ENCODE measurements at places on chromosomes 6 and 20.

GRCh38 chr20:37394543-37395409 lies 48.8 kb downstream of the SRC start:
- DNase-seq, result no peak

DNA sequence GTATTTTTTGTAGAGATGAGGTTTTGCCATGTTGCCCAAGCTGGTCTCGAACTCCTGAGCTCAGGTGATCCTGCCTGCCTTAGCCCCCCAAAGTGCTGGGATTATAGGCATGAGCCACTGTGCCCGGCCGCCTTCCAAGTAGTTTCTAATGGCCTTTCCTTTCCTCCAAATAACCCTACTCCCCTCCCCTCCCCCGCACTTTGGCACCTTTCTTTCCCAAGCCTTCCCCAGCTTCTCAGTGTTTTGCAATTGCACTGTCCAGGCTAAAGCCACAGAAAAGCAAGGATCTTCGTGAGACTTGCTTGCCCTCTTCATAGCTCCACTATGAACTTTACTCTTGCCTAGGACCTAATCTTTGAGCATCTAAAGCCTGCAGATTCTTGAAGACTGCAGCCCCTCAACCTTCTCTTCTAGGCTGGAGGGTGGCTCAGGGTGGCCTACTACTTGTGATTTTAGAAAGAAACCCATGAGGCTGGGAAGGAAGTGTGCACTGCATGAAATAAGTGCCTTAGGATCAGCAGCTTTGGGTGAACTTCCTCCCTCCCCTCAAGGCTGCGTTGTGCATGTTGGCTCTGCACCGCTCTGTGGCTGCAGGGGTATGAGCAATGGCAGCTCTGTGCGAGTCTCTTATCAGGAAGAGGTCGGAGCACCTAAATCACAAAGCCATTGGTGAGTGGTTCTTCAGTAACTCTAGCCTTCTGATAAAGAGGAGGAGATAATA lies 152.4 kb upstream of the SNX9 start:
- no peak for DNase-seq

DNA sequence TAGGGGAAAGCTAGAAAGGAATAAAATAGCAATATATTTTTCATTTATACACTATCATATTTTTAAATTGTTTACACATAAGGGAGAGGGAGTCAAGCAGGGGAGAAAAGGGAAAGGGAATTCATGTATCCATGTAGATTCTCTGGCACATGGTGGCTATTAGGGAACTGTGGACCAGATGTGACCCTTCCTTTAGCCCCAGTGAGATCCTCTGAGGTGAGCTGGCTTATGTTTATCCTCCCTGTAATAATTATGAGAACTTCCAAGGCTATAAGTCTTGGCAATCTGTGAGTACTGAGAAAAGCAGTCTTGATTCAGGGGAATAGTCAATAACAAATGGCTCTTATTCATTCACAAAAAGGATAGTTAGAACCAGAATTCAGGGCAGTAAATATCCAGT lies 42.6 kb downstream of the TSBP1 start:
- no peak for DNase-seq

DNA sequence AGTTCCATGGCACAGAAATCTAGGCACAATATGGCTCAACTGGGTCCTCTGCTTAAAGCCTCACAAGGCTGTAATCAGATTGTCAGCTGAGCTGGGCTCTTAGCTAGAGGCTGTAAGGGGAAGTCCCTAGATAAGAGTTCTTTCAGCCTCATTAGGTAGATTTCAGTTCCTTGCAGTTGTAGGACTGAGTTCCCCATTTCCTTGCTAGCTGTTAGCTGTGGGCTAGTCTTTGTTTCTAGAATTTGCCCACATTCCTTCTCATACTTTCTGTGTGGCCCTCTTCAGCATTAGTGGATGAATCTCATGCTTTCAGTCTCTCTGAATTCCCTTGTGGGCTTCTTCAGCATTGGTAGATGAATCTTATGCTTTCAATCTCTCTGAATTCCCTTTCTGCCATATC lies 71.0 kb upstream of the MRAP2 start:
- no peak for DNase-seq

DNA sequence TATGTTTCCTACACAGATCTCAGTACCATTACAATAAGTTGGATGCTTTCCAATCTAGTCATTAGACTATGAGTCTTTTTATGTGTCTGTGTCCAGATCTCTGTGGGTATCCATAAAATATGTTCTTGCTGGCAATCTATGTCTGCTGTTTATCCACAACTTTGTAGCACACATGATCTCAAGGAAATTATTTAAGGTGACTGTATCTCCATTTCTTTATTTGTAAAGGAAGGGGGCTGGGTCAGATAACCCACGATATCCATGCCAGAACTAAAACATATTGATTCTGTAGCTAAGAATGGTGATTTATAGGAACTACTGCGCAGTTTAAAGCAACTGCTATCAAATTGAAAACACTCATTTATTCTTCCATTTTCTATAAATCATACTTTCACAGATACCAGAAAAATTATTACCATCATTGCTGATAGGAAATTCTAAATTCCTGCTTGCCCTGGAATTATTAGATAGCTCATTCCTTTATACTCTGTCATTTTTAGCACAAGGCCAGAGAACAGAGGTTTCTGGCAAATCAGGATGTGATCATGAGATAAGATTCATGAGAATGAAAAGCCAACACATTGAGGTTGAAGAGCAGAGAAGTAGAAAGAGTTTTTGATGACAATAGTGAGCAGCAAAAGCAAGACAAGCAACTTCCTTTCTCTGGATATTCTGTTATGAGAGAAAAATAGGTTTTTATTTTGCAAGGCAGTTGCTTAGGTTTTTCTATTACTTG lies 851.4 kb upstream of the CITED2 start:
- DNase-seq, result no peak

- no peak for DNase-seq
Measured at GRCh38 chr6:118872726-118873125, 21.2 kb upstream of the ASF1A start.

GRCh38 chr6:129709196-129709768 lies 695 bp downstream of the ARHGAP18 start:
- no peak for DNase-seq

- DNase-seq, result no peak
Measured at GRCh38 chr6:35474131-35474941, 6.1 kb downstream of the RPL10A start.

GRCh38 chr6:151233731-151234130 lies 6.0 kb upstream of the AKAP12 start:
- DNase-seq, result no peak

DNA sequence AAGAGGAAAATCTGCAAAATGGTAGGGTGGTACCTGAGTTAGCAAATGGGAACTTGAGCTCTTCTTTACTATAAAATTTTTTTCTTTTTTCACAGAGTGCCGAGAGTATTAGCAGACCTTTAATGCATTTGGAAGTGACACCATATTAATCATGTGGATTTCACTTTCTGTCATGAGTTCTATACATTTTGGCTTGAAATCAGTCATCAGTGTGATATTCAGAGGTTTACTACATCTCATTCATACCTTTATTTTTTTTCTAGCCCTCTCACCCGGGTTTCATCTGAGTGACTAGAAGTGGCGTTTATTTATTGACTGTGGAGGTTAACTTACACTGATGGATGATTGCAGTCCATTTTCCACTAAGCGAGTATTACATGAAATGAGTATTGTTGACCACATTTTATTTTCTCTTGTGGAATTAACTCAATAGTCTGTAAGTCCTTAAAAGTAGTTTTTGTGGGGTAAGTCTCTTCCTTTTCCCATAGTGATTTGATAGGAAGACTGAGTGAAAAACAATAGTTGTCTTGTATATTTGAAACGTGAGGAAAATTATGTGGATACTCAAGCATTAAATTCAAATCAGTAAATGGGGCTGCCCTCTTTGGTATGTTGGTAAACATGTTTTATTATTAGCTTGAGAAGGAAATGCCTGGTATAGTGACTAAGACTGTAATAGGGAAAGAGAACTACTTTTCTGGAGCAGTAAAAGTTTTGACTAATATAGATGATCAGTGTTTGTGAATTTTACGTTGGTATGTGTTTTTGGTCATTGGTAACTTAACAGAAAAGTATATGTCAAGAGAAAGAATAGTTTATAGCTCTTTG lies 55.5 kb downstream of the JARID2 start:
- no peak for DNase-seq

- DNase-seq, result no peak
Measured at GRCh38 chr6:48986845-48987244, 476.2 kb downstream of the MMUT start.
